Cerebellar nuclear complex (tissue), 1 donor: ENCODE measurements at places on chromosomes 1 and 21.

- DNase-seq, result no peak
Measured at GRCh38 chr1:48693674-48694320, 82.9 kb downstream of the BEND5 start.

DNA sequence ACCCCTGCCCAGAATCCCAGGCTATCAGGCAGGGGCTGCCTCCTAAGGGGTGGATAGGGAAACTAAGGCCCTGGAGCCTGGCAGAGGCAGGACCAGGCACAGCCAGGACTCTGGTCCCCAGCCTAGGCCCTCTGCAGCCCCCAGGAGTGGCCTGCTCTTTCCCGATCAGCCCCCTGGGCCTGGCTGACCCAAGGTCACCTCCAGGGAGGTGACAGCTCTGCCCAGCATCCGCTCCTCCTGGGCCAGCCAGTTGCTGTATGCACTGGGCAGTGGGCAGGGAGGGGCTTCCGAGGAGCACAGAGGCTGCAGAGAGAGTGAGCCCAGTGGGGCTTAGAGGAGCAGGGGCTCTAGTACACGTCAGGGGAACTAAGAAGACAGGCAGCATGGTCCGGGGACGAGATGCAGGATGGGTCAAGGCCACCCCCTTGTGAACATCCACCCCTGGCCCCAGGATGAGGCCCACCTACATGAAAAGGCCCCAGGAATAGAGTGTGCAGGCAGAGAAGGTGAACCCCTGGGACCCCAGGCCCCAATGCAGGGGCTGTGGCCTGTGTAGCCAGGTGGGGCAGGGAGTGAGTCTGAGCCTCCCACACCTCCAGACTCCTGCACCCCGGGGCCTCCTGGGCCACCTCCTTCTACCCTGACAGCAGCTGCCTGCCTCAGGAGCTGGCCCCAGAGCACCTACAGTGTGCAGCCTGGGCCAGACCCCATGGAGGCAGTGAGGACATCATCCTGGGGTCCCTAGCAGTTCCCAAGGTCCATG lies 32.8 kb downstream of the WNT9A start:
- no peak for DNase-seq

GRCh38 chr1:27300341-27301051 lies 21.5 kb upstream of the TMEM222 start:
- DNase-seq, result peak; percentile 61

- no peak for DNase-seq
Measured at GRCh38 chr1:229034342-229034741, 236.6 kb upstream of the RAB4A start.

- DNase-seq, result no peak
Measured at GRCh38 chr1:18965206-18966173, 9.0 kb upstream of the IFFO2 start.

DNA sequence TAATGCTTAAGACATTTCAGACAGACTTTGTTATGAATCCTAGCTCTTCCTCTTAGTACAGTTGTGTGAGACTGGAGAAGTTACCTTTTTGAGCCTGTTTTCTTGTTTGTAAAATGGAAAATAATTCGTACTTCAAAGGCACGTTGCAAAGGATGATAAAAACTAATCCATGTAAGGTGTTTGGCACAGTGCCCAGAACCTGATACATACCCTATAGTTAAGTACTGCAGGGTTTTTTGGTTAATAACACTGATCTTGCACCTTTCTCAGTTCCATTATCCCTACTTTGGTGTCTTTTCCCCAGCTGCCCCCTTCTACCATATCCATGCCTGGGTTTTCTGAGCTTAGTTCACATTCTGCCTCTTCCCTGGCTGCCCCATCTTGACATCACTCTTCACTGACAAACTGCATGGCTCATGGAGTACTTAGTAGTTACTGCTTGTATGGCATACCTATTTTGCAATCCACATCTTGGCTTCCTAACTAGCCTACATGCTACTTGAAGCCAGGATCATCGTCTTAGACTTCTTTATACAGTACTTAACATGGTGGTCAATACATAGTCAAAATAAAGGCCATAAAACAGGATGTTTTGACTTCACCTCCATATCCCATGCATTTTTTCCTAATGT lies 10.1 kb downstream of the CCDC185 start:
- no peak for DNase-seq

DNA sequence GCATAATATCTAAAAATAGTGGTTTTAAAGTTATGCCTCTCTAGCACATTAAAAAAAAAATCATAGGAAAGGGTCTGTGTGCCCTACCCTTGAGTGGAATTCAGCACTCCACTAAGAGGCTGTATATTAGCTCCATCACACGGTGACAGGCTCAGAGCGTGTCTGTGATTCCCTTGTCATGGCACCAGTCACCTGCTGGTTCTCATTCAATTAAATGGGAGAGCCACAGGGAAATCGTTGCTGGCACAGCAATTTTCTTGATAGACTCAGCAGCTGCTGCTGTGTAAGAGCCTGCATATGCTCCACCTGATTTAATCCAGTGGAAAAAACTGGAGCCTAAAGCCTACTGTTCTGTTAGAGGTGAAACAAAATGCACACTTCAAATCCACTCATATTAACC lies 9.5 kb downstream of the ATP6V1G3 start:
- DNase-seq, result no peak

GRCh38 chr1:194042736-194043135 lies 856.3 kb upstream of the B3GALT2 start:
- DNase-seq, result no peak

- no peak for DNase-seq
Measured at GRCh38 chr1:215081661-215082531, 641 bp upstream of the KCNK2 start.

GRCh38 chr1:213693864-213694263 lies 293.9 kb upstream of the PROX1 start:
- no peak for DNase-seq

DNA sequence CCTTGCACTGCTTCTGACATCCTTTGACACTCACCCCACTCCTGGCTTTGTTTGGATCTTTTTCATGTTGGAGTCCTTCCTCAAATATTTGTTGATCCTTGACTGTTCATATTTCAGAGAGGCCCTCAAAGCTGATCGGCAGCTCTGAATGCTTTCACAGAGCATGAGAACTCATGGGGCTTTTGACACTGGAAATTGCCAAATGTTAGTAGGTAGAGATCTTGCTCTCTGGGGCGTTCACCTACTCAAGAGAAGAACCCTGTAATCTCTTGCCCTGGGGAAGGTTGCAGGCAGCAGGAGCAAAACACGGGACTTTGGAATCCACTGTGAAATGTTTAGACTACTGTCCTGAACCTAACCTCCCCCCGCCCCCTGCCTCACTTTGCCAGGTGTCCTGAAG lies 67.4 kb upstream of the STUM start:
- DNase-seq, result no peak

- no peak for DNase-seq
Measured at GRCh38 chr1:225651376-225651871, 1.5 kb downstream of the ENAH start.

DNA sequence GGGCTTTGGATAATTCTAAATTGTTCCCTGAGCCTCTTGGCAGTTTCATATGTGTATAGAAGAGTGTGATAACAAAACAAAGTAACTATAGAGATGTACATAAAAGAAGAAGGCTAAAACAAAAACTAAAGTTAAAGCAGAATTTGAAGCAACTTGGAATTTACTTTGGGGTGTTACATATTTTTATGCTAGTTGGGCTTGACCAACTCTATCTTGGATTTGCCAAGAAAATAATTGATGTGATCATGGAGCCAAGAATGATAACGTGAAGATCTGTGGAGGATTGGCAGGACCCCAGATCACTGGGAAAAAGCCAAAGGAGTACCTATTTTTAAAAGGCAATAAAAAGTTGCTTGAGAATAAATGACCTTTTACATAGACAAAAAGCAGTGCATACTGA lies 206.9 kb downstream of the LMO4 start:
- no peak for DNase-seq

DNA sequence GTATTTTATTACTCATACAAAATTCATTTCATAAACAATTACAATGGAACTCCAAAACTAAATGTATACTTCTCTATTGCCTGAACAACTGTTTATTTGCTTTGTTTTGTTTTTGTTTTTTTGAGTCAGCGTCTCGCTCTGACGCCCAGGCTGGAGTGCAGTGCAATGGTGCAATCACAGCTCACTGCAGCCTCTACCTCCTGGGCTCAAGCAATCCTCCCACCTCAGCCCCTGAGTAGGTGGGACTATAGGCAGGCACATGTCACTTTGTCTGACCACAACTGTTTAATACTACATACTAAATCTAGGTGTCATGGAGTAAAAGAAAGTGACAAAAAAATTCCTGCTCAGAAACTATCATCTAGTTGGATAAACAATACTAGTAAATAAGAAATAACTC lies 49.3 kb downstream of the RAB3GAP2 start:
- DNase-seq, result no peak

- no peak for DNase-seq
Measured at GRCh38 chr1:203913073-203913521, 51.7 kb downstream of the SNRPE start.

DNA sequence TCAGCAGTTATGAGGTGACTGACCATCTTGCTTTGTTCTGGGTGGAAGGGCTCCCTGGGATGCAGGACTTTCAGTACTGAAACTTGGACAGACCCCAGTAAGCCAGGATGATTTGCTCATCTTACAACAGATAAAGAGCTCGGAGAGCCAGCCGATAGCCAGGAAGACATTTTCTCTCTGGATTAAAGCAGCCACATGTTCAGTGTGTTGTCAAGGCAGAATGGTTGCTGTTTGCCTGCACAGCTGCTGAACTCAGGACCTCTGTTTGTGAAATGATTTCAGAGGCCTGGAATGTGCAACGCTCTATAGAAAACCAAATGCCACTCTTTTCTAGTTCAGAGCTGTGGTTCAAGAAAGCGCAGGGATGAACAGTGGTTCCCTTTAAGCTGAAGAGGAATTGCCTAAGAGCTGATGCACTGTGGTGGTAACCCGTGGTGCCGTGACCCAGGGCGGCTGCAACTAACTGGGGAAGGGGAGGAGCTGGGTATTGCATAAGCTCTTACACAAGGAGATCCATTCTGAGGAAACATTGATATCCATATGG lies 40.7 kb downstream of the CASQ2 start:
- no peak for DNase-seq

DNA sequence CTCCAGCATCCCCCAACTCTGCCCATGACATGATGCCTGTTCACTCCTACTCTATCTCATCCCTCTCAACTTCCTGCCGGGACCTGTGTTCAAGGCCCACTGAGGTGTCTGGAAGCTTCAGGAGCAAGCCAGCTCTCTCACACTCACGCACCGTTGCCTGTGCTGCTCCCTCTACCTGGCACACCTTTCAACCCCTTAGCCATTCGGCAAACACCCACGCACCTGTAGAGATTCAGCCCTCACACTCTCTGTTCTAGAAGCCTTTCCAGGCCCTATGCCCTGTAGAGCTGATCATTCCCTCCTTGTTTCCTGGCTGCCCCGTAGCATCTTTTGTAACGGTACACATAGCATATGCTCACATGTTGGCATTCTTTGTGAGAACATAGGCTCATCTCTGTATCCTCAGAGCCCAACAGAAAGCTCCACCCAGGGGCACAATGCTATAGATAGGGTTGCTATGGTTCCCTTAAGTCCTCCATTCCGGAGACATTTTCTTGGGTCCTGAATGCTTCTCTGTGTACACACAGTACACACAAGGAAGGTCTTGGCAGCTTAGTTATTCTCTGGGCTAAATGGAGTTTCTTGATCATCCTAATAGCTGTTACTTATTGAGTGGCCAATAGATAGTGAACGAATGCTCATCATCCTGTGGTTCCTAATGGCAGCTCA lies 1.3 kb downstream of the C8B start:
- DNase-seq, result no peak

DNA sequence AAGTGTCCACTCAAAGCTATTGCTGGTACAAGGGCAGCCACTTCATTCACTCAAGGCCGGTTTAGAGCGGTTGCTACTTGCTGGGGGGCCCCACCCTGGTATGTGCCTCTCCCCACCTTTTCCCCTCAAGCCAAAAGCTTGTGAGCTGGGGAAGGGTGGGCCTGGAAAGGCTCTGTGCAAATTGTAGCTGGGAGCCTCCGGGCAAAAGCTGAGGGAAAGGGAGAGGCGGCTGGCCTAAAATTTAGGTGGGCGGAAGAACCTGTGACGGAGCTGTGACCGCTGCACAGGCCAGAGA lies 306 bp upstream of the SH3D21 start:
- DNase-seq, result no peak

- no peak for DNase-seq
Measured at GRCh38 chr1:209158851-209159250, 424.7 kb upstream of the CAMK1G start.

DNA sequence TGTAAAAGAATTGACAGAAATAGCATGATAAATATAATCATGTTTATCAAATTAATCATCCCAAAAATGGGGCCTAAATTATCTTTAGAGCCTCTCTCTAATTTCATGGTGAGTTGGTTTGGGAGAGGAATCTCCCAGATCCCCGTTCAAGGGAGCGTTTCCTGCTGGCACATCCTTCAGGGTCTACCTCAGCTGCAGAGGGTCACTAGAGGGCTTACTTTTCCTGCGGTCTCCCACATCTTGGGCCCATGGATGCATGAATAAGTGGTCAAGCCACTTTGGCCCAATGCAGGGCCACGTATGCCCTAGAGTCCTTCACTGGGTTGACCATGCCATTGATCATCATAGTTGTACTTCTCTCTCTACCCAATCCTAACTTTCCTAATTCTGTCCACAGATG lies 164.1 kb downstream of the USP25 start:
- DNase-seq, result no peak

GRCh38 chr1:152461544-152461943 lies 47.5 kb upstream of the CRNN start:
- no peak for DNase-seq

- no peak for DNase-seq
Measured at GRCh38 chr1:87521452-87521851, 192.8 kb downstream of the LMO4 start.

GRCh38 chr1:96059736-96060135 lies 661.8 kb upstream of the PTBP2 start:
- DNase-seq, result no peak

- DNase-seq, result no peak
Measured at GRCh38 chr1:97803026-97803425, 117.8 kb downstream of the DPYD start.

GRCh38 chr1:151853411-151853943 lies at the start of gene THEM5:
THEM5 (minus strand) TSS chr1:151853712; CDS start chr1:151853565, 147 bp downstream.
- DNase-seq, result no peak

DNA sequence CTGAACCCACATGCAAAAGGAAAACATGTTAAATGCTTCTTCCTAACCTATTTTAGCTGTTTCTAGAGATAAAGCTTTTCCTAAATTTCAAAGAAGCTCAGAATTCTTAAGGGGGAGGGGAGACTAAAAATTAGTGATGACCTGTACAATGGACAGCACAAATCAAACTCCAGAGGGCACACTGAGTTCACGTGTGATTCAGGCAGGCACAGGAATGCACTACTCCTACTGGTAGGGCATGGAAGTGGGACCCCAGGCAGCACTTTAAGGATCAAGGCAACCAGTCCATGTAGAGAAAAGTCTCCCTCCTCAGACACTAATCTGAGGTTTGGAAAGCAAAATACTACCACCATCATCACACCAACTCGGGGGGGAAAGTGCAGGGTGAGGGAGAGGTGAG lies 31.3 kb upstream of the CLCA4 start:
- no peak for DNase-seq

GRCh38 chr1:16230744-16231143 lies 6.2 kb downstream of the CPLANE2 start:
- no peak for DNase-seq

- no peak for DNase-seq
Measured at GRCh38 chr1:38611664-38612211, 247.8 kb downstream of the RRAGC start.

GRCh38 chr21:16258844-16259611 lies 529.2 kb downstream of the USP25 start:
- DNase-seq, result no peak

- DNase-seq, result no peak
Measured at GRCh38 chr1:197675583-197676208, 99.6 kb downstream of the DENND1B start.
